ENCODE measurements at places on chromosomes 16 and 17.

DNA sequence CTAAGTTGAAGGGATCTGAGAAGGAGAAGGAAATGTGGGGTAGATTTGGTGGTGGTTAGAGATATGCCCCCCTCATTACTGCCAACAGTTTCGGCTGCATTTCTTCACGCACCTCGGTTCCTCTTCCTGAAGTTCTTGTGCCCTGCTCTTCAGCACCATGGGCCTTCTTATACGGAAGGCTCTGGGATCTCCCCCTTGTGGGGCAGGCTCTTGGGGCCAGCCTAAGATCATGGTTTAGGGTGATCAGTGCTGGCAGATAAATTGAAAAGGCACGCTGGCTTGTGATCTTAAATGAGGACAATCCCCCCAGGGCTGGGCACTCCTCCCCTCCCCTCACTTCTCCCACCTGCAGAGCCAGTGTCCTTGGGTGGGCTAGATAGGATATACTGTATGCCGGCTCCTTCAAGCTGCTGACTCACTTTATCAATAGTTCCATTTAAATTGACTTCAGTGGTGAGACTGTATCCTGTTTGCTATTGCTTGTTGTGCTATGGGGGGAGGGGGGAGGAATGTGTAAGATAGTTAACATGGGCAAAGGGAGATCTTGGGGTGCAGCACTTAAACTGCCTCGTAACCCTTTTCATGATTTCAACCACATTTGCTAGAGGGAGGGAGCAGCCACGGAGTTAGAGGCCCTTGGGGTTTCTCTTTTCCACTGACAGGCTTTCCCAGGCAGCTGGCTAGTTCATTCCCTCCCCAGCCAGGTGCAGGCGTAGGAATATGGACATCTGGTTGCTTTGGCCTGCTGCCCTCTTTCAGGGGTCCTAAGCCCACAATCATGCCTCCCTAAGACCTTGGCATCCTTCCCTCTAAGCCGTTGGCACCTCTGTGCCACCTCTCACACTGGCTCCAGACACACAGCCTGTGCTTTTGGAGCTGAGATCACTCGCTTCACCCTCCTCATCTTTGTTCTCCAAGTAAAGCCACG lies 28.3 kb downstream of the STH start:
- no peak for DNase-seq

DNA sequence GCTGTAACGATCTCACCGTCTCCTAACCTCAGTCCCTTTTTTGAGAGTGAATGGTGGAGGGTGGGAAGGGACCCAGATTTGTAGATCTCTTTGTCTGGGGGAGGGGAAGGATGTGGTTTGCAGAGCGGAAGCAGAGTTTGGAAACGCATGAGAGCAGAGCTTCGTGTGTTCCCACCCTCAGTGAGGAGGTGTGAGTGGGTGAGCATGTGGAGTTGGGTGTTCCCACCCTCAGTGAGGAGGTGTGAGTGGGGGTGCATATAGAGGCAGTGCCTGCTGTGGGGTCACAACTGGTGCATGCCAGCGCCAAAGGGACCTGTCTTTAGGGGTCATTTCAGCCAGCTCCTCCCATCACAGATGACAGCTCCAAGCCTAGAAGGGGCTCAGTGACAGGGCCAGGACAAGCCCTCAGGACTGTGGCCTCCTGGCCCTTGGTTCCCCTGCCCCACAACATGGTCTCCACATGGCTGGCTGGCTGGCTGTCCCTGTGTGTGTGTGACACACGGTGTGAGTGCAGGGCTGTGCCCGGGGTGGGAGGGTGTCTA lies 1.8 kb upstream of the CISD3 start:
- DNase-seq, result no peak

DNA sequence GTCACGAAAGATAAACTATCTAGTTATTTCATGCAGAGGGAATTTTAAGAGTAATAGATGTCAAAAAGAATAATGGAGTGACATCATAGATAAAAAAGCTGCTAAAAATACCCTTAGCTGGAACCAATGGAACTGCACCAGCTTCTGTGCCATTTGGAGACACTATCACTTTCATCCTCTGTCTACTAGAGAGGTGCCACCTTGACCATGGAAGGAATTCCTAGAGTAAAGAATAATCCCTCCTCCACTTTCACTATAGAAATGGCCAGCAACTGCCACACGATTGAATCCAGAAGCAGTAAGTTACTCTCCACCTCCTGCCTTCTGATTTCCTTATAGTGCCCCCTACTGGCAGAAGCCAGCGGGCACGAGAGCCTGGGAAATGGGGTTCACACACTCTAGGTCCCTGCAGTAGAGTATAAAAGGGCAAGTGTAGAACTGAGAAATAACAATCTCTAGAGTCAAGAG lies 2.8 kb upstream of the ALDH3A2 start:
- peak; percentile 87 for DNase-seq

DNA sequence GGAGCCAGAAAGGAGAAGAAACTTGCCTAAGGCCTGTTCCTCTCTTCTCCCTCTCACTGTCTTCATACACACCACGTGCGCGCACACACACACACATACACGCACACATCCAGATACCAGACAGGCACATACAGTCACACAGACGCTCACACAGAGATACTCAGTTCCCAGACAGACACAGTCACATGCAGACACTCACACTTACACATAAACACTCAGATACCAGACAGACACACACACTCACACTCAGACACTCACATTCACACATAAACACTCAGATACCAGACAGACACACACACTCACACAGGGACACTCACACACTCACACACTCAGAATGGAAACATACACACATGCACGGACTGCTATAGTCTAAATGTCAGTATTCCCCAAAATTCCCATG lies 24.1 kb upstream of the MMP2 start:
- DNase-seq, result no peak

DNA sequence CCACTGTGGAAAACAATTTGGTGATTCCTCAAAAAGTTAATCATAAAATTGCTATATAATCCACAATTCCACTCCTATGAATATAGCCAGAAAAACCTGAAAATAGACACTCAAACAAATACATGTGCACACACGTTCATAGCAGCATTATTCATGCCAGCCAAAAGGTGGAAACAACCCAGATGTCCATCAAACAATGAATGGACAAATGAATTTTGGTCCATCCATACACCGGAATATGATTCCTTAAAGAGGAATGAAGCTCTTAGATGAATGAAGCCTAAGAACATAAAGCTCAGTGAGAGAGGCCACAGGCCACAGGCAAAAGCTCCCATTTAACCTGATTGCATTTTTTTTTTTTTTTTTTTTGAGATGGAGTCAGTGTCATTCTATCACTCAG lies 114.6 kb upstream of the TNRC6C start:
- DNase-seq, result no peak

DNA sequence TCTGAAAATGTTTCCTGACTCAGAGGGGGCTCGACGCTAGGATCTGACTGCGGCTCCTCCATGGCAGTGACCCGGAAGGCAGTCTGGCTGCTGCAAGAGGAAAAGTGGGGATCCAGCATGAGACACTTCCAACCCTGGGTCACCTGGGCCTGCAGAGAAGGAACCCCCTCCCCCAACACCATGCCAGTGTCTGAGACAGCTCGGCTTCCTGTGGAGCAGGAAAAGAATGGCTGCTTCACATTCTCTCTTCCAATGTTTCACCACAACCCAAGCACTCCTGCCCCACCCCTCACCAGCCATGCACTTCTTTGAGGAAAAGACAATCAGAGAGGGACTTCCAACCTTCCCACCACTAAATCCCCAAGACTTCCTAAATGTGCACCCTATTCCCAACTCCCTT lies 10.8 kb downstream of the TP53 start:
- DNase-seq, result peak; percentile 72

GRCh38 chr17:45310380-45311324 lies 6.2 kb downstream of the MAP3K14 start:
- no peak for DNase-seq

GRCh38 chr17:12522743-12523183 lies 142.9 kb upstream of the MYOCD start:
- no peak for DNase-seq

DNA sequence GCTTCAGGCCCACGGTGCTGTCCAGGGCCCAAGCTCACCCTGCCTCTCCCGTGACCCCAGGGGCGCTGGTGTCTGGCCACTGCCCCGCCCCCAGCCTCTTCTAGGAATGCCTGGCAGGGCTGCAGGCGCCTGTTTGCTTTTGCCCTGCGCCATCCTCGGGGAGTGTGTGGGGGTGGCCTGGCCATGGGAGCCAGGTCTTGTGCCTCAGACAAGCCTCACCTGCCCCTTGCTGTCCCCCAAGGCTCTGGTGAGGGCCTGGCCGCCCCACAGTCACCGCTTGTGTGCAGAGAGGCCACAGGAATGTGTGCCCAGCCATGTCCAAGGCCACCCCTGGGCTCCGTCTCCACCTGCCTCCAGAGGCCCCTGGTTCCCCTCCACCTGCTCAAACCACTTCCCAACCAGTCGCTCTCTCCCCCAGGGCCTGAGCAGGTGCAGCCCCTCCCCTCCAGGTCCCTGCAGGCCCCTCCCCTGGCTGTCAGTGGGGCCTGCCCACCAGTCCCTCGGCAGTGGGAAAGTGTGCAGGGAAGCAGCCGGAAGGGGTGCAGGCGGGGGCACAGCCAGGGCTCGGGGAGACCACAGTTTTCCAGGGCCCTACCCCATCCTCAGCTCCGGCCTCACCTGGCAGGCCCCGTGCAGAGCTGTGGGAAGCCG lies 841 bp upstream of the IGFALS start:
- DNase-seq, result peak; percentile 28

All from H9 (cell line).